Hindlimb muscle (tissue), 1 donor: ENCODE measurements at places on chromosomes 4 and X. TPM values are rescaled to one million over a fixed set of nuclear protein-coding genes. Genes with fewer than 3 reads are reported as not detected.
A peak's percentile ranks its signal among the peaks of the same experiment; 100 is the strongest.

- no peak for DNase-seq
These were observed 263.2 kb downstream of the TECRL start for GRCh38 chr4:64146030-64146429.

DNA sequence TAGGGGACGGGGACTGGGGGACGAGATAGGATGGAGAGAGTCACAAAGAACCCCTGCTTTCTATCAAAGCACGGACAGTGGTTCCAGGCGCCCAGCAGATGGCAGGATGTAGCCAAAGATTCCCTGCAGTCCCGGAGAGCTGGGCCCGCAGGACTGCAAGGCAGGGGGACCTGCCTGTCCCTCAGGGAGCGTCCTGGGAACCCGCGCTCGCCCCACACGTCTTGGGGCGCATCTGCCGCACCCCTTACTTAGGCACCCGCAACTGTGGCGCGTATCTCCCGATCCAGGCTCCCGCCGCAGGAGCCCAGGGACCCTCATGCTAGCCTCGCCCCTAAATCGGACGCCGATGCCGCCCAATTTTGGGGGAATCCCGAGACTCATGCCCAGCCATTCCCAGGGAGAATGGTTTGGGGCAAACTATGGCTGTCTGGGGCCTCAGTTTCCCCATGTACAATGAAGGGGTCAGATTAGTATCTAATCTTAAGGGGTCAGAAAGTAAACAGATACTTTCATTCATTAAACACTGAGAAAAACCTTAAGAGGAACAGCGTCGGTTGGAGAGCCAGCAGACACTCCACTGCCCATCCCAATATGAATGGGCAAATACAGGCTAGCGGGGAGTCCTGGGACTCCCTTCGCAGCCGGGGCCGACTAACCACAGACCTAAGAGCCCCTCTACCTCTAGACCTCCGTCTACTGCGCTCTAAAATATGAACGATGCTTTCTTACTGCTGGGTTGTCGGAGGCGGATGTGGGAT lies 581 bp upstream of the STK32B start:
- DNase-seq = peak; percentile 79

DNA sequence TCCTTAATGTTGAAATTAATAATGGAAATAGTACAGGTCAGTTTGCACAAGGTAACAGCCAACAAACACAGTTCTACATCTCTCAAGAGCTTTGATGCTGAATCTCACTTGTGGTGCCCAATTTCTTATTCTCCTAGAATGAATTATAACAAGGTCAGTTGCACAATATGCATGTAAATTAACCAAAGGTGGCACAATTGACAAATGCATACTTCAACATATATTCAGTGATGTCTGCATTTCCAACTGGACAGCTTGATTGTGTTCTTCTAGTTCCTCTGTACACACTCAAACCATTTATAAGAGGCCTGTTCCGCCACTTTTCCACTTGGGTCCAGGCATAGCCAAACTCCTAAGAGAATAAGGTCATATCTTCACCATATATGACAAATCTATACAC lies 210.3 kb upstream of the EPHA5 start:
- DNase-seq = no peak

GRCh38 chr4:81459228-81459627 lies 12.5 kb downstream of the RASGEF1B start:
- no peak for DNase-seq

DNA sequence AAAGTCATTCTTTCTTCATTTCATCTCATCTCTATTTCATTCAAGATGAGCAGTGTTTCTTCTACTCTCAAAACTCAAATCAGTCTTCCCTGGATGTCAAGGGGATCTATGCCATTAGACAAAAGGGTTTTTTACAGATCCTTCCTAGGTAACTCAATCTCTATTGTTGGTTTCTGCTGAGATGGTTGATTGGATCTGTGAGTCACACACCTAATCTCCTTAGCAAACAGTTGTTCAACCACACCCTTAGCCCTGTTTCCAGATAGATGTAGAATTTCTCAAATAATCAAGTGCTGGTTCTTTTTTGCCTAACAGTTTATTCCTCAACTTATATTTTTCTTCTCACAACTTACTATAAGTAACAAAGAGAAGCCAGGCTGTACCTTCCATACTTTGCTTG lies 200.5 kb downstream of the KDR start:
- DNase-seq = no peak

- peak; percentile 41 for DNase-seq
These were observed at the start of gene EFHC2 for GRCh38 chrX:44343412-44344141. Gene EFHC2, minus strand, starts transcription at chrX:44343672. Its CDS starts 84 bp downstream, at chrX:44343588.

- peak; percentile 5 for DNase-seq
These were observed 89.0 kb upstream of the SFRP2 start for GRCh38 chr4:153877898-153878297.

The MTCP1 gene
- polyA plus RNA-seq = 14.7 TPM

The PSAPL1 gene
- polyA plus RNA-seq = not detected

The OTUD6A gene
- polyA plus RNA-seq = not detected

The FAM149A gene
- 6.6 TPM for polyA plus RNA-seq

The RASSF6 gene
- 0.12 TPM for polyA plus RNA-seq

GRCh38 chrX:120725874-120726273 lies 96.0 kb upstream of the C1GALT1C1 start:
- no peak for DNase-seq

- no peak for DNase-seq
These were observed 1.0 kb downstream of the SLBP start for GRCh38 chr4:1711055-1711570.

- no peak for DNase-seq
These were observed 9.8 kb downstream of the AADAT start for GRCh38 chr4:170079981-170080380.

- no peak for DNase-seq
These were observed 425.9 kb downstream of the SPOCK3 start for GRCh38 chr4:166808380-166808779.

DNA sequence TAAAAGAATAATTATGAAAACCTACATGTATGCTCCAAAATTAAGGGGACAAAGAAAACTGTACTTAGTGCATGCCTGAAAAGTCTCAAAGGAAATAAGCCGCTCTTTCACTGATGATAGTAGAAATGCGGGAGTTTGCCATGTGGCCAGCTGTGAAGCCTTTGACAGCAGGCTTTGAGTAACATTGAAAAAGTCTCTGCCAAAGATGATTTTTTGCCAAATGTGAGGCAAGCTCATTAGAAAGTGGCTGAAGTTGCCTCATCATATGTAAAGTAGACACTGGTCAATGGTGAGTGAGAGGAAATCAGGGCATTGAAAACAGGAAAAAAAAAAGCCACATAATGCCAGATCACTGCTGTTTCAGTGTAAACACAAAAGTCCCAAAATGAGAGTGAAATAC lies 2360.1 kb downstream of the PCDH7 start:
- DNase-seq = no peak

DNA sequence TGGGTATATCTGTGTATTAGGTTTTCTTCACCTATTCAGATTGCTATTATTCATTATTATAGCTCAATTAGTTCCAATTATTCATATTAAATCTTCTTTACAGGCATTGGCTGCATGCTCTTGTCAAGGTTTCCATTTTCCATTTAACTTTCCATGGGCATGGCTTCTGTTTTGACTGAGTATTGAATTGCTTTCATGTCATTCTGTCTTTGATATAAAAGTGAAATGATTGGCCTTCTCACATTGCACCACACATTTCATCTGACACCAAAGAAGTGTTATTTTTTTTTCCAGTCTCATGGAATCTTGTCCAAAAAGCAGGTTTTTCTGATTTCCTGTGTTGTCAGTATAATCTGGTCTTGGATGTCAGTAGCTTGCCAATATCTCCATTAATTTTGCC lies 1244.3 kb downstream of the RAPGEF2 start:
- no peak for DNase-seq

The OPRPN gene
- not detected for polyA plus RNA-seq

The LONRF3 gene
- 3.0 TPM for polyA plus RNA-seq
